ENCODE measurements at places on chromosomes 1 and 21. TPM values are rescaled to one million over a fixed set of nuclear protein-coding genes. Genes with fewer than 3 reads are reported as not detected.

Gene CYP4B1
- total RNA-seq = 188 TPM

Gene FMN2
- 4.3 TPM for total RNA-seq

Gene TMPRSS15
- total RNA-seq = not detected

Gene PTPN7
- 14.4 TPM for total RNA-seq

Data from omental fat pad (tissue), 4 donors.